Activated CD4-positive, CD25-positive, alpha-beta regulatory T cell (primary cell): ENCODE measurements at places on chromosomes 16 and 17.

DNA sequence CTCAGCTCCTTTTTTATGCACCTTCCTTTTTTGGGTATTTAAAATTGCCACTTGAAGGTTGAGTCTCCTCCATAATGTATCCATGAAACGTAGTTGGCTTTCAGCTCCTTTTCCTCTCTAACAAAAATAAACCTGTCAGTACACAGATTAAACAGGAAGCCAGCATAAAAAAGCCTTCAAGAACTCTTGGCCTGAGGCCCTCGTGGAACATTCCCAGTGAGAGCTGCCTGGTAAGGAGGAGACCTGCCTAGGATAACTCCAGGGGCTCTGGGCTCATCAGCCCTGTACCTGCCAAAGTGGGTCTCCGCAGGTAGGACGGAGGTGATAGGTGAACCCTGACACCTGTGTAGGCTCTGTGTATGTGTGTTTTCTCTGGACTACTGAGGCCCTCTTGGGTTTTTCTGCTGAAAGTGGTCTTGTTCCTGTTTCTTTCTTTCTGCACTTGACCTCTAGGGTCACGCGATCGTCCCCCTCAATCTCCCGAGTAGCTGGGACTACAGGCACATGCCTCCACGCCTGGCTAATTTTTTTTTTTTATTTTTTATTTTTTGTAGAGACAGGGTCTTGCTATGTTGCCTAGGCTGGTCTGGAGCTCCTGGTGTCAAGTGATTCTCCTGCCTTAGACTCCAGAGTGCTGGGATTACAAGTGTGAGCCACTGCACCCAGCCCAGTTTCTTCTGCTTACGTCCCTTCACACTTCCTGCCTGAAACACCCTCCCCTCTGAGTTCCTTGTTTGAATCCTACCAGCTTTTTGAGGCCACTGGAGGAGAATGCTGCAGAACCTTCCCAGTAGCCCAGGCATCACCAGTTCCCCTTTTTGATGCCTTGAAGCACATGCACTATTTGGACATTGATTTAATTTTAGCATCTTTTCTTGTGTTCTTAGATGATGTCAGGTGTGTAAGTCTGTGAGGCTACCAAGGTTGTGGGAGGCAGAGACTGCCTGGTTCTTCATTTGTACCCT, 9.8 kb downstream of the PGS1 start:
- DNase-seq = no peak

DNA sequence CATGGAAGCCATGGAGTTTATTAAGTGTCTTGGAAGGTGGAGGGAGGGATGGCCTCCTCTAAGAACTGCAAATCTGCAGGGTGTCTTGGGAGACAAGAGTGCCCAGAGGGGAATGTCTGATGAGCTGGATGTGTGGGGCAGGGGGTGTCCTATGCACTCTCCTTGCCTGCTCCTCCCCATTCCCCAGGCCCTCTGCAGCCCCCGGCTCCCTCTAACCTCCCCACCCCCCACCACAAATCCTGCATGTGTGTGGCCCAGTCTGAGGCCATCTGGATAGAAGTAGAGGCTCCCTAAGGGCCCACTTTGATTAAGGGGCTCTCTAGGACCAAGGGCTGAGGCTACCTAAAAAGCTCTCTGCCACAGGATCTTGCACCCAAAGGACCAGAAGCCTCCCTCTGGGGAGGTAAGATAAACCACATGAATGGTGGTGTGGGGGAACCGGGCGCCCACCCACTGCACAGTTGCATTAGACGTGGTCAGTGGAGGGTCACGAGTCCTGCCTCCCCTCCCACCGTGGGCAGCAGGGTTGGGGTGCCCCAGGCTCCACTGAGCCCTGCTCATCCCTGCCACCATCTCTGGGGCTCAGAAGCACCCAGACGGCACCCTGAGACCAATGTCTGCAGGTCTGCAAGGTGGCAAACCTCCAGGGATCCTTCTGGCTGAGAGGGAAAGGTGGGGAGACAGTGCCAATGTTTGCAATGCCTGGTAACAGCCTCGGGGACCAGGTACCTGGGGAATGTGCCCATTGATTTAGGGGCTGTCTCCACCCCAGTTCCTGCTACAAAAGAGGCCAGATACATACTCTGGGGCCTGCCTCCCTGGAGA, 618 bp downstream of the AANAT start:
- no peak for DNase-seq

GRCh38 chr17:78876094-78876597, 26.9 kb downstream of the CEP295NL start:
- no peak for DNase-seq

GRCh38 chr17:74217888-74218287, 4.5 kb downstream of the TTYH2 start:
- no peak for DNase-seq

GRCh38 chr16:54928411-54929089, 2.1 kb upstream of the IRX5 start:
- DNase-seq = no peak

DNA sequence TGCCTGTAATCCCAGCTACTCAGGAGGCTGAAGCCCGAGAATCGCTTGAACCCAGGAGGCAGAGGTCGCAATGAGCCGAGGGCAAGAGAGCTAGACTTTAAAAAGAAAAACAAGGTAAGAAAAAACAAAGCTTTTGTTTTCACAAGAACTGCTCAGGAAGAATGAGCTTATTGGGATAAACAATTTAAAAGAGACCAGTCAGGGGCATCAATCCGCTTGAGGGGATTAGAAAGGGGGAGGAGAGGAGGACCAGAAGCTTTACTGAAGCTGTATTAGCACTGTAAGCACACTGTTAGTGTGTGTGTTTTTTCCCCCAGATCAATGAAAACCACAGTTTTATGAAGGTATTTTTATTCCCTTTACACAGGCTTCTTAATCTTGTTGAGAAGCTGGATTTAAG, 8.8 kb downstream of the TMEM170A start:
- no peak for DNase-seq

- no peak for DNase-seq
Observed at GRCh38 chr16:50721549-50722404, 20.1 kb upstream of the CYLD start.

DNA sequence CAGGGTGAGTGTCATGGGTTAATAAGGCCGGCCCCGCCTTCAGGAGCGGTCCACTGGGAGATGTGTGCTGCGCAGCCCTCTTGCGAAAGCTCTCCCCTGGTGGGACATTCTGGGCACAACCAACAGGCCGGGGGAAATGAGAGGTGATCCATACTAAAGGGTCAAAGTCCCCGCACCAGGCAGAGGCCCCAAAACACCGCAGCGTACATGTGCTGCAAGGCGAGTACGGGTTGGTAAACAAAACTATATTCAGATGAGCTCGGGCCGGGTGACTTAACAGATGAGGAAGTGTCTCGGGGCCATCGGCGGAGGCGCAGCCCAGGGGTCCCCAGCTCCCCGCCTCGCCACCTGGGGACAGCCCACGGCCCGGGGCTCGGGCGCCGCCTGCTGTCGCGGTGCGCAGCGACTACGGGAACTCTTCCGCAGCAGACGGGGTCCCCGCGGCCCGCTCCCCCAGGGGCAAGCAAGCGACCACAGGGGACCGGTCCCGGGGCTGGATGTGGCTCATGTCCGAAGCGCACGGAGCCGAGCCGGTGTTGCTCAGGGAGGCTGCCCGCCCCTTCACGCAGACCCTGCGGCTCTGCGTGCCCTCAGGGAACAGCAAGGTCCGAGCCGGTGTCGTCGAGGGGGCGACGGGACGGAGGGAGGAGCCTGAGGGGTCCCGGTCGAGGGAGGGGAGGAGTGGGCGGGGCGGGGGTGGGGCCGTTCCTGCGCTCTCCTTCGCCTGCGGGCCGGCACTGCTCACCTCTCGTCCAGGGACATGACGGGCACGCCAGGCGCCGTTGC, at the start of gene RAB37:
Gene RAB37, plus strand, starts transcription at position 744 of the 786 bp plus-strand sequence. Its CDS starts 17 bp downstream, at position 761.
- DNase-seq = no peak

GRCh38 chr17:64780096-64781013, 118.2 kb upstream of the SMURF2 start:
- DNase-seq = peak; percentile 63

DNA sequence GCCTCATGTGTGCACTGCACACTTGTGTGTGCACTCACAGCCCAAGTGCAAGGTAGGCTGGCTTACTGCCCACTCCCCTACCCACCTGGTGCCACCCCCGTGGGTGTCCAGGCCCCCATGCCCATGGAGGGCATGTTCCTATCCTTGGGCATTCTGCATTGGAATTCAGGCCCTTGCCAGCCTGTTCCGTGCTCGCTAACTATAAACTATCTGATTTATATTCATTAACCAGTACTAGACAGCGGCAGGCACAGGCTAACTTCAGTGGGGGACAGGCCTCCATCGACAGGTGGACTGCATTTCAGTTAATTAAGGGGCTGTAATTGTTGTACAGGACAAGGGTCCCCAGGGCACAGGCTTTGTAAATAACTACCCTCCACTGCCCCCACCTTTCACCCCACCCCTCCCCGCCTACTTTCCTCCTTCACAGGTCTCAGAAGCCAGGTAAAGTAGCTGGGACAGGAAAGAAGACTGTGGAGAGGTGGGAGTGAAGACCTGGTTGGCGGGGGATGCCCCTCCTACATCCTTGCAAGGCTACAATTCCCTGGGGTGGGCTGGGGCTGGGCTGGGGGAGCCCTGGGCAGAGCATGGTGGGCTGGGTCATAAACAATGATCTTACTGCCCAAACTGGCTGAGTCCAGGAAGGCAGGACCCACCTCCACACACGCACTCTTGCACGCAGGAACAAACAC, 119.0 kb upstream of the LHX1 start:
- no peak for DNase-seq

GRCh38 chr16:48970216-48970615, 311.4 kb downstream of the CBLN1 start:
- DNase-seq = no peak

DNA sequence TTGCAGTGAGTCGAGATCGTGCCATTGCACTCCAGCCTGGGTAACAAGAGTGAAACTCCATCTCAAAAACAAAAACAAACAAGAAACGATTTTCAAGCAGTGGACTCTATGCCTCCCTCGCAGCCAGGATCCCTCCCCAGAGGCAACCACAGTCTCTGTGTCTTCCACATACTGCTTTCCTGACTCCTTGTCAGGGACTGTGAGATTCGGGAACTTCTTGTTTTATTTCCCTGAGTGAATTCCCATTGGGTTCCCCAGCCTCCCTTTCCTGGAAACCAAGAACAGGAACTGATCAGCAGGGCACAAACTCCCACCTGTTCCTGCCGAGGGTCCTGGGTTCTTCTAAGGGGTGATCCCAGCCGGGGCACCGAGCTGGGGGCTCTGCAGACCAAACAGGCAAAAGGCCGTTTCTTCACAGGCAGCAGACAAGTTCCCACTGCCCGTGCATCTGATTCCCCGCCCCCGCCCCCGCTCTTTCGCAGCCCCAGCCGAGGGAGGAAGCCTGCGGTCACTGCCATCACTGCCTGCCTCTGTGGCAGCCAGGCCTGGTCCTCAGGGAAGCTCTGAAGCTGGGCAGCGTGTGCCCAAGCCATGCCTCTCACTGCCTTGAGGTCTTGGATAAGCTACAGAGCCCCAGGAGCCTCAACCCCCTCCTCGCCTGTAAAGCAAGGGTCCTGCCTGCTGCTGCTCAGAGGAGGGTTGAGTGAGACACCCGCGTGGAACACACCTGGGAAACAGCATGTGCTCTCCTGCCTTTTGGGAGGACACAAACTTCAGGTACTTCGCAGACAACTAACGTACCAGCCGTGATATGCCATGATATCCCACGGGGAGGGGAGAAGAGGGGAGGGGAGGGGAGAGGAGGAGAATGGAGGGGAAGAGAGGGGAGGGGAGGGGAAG, 5.5 kb upstream of the PIEZO1 start:
- peak; percentile 46 for DNase-seq

- DNase-seq = no peak
Observed at GRCh38 chr17:78921437-78921971, 3.7 kb downstream of the TIMP2 start.

- no peak for DNase-seq
Observed at GRCh38 chr16:12680531-12680930, 123.2 kb downstream of the CPPED1 start.

GRCh38 chr17:1936766-1937165, 88.4 kb downstream of the RTN4RL1 start:
- DNase-seq = no peak

DNA sequence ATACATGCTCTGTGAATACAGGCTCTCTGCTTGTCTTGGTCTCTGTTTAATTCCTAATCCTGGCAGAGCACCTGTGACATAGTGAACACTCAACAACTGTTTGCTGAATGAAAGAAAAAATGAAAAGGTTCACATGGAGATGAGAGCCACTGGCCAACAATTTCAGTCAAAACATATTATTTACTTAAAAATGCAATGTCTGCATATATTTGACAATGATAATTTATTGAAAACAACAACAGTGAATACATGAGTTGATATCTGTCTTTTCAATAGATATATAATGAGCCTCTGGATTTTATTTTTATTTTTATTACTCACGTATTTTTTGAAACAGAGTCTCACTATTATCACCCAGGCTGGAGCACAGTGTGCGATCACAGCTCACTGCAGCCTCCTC, 136.6 kb downstream of the CDH13 start:
- no peak for DNase-seq

DNA sequence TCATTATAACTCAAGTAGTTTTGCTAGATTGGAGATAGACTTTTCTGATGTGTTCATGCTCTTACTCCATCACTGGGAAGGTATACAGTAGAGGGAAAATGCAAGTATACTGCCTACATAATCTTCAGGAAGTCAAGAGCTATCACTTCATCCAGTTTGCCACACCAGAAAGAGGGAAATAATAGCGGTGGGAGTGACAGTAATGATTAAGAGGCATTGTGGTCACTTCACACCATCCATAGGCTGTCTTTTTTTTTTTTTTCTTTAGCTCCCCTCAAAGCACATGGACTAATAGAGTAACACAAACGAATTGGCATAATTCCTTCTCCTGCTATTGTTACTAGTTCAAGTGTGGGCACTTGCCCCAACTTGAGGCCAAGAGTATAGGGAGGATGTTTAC, 28.4 kb upstream of the HLF start:
- no peak for DNase-seq
